ENCODE measurements at places on chromosomes 6 and 20. TPM values are rescaled to one million over a fixed set of nuclear protein-coding genes. Genes with fewer than 3 reads are reported as not detected.
A peak's percentile ranks its signal among the peaks of the same experiment; 100 is the strongest.

- no peaks in the 10 kb centered on the region for H3K36me3 ChIP-seq
- DNase-seq, result no peak
- H3K27me3 ChIP-seq, result no peaks in the 10 kb centered on the region
- no peaks in the 10 kb centered on the region for H3K4me1 ChIP-seq
- no peak overlapping the region for H3K4me3 ChIP-seq
Measured at GRCh38 chr20:2086980-2087377, 14.6 kb upstream of the STK35 start.

The CUTA gene
- total RNA-seq, result 223 TPM

DNA sequence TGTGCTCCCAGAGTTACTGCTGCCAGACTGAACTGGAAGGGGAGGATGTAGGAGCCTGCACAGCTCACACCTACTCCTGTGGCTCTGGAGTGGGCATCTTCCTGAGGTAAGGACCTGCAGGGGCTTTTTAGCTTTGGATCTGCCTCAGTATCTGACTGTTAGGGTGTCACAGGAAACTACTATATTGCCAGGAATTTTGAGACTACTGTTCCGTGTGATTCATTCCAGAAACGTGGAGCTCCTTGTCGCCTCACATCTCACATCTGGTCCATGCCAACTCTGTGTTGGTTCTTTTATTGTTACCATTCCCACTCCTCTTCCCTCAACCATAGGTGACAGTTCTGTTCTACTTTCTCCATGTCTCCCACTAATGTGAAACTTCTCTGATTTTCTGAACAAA is 34.1 kb downstream of the PRPH2 start:
- H3K27ac ChIP-seq, result no peak overlapping the region
- DNase-seq, result no peak
- peaks cover 64% of the 10 kb centered on the region for H3K36me3 ChIP-seq

DNA sequence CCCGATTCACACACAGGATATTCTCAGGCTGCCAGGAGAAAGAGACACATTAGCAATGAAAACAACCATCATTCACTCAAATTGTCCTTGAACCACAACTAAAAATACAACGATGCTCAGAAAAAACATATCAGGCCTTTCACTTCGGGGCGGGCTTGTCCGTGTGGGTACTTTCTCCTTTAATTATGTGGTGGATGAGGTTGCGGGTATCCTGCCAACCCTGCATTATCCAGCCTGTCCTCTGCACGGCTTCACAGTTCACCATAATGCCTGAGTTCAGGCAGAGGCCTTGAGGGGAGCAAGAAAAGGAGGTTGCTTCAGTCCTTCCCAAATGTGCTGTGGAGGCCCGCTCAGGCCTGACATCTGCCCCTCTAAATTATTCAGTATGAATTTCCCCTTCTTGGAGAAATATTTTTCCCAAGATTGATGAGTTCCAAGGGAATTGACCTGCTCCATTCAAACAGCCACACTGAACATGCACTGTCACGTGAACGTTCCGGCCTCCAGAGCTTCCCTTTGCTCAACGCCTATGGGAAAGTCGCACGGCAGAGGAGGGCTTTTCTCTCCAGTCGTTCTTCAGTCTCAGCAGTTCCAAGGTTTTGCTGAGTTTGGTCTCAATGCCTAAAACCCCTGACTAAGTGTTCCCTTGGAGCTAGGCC is 70.3 kb downstream of the MYLK4 start:
- DNase-seq, result no peak
- no peaks in the 10 kb centered on the region for H3K27me3 ChIP-seq
- H3K4me3 ChIP-seq, result no peak overlapping the region

DNA sequence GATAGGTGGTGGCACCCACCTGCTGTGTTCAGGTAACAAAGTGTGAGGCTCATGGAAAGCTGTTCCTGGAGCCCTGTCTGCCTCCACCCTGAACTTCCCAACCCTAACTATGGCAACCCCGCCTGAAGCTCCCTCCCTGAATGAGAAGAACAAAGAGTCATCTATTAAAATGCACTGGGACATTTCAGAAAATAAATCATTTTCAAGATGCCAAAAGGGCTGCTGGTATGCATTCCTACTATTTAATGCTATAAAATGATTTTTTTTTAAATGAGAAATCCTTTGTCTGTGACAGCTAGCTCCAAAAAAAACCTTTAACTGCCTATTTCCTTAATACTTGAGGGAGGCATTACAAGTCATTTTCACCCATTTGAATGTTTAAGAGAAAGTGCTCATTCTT is 84.3 kb upstream of the MRPS10 start:
- no peaks in the 10 kb centered on the region for H3K4me1 ChIP-seq
- peaks cover 19% of the 10 kb centered on the region for H3K36me3 ChIP-seq
- no peak overlapping the region for H3K27ac ChIP-seq
- DNase-seq, result no peak

- no peaks in the 10 kb centered on the region for H3K36me3 ChIP-seq
- H3K4me3 ChIP-seq, result no peak overlapping the region
- DNase-seq, result no peak
- H3K4me1 ChIP-seq, result peaks cover 16% of the 10 kb centered on the region
- no peak overlapping the region for H3K27ac ChIP-seq
Measured at GRCh38 chr20:50285376-50286173, 94.9 kb downstream of the CEBPB start.

The FERMT1 gene
- total RNA-seq, result 0.07 TPM

- H3K4me1 ChIP-seq, result no peaks in the 10 kb centered on the region
- H3K36me3 ChIP-seq, result no peaks in the 10 kb centered on the region
- H3K27ac ChIP-seq, result no peak overlapping the region
- no peak for DNase-seq
- no peak overlapping the region for H3K4me3 ChIP-seq
Measured at GRCh38 chr6:92701425-92702096, 717.8 kb downstream of the EPHA7 start.

DNA sequence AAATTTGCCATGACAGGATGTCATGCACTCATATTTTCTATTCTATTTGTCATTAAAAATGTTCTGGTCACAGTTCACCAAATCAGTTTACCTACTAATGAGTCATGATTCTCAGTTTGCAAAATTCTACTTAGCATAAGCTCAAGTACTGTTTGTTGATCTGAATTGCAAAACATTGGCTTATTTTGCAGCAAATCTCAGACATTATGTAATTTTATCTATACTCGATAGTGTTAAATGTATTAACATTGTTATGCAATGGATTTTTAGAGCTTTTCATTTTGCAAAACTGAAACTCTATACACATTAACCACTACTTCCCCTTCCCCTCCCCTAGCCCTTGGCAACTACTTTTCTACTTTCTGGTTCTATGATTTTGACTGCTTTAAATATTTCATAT is 213.8 kb upstream of the ZFP64 start:
- H3K4me3 ChIP-seq, result no peak overlapping the region
- H3K36me3 ChIP-seq, result no peaks in the 10 kb centered on the region
- H3K4me1 ChIP-seq, result no peaks in the 10 kb centered on the region
- H3K27me3 ChIP-seq, result no peaks in the 10 kb centered on the region

The BANF2 gene
- not detected for total RNA-seq

DNA sequence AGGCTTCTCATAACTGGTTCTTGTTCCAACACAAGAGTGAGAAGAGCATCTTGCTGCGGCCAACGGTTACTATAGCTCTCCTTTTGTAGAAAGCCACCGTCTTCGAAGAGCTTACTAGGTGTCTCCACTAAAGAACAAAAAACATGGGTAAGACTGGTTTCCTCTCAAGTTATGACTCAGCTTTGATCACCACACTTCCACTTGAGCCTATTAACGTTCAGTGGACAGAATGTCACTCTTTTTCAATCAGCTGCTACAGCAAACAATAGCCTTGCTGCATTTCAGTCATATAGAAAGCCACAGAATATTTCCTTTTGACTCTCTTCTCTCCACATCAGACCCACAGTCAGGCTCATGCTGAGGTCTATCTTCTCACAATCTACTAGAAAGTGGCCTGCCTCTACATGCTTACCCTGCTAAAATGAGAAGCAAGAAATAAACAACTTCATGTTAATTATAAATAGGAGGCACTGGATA is 243.5 kb upstream of the PREP start:
- no peak for DNase-seq
- no peaks in the 10 kb centered on the region for H3K27me3 ChIP-seq
- no peaks in the 10 kb centered on the region for H3K36me3 ChIP-seq
- H3K4me1 ChIP-seq, result no peaks in the 10 kb centered on the region

GRCh38 chr6:84773431-84774156 is 9.2 kb upstream of the TBX18 start:
- no peaks in the 10 kb centered on the region for H3K4me1 ChIP-seq
- no peaks in the 10 kb centered on the region for H3K27me3 ChIP-seq
- H3K27ac ChIP-seq, result no peak overlapping the region
- H3K36me3 ChIP-seq, result no peaks in the 10 kb centered on the region
- no peak for DNase-seq

The DEFB132 gene
- not detected for total RNA-seq

The CASP8AP2 gene
- 14.4 TPM for total RNA-seq

- H3K27ac ChIP-seq, result no peak overlapping the region
- no peaks in the 10 kb centered on the region for H3K27me3 ChIP-seq
- no peak for DNase-seq
- H3K4me3 ChIP-seq, result no peak overlapping the region
Measured at GRCh38 chr20:59645271-59645670, 40.9 kb downstream of the PHACTR3 start.

- no peaks in the 10 kb centered on the region for H3K36me3 ChIP-seq
- no peak for DNase-seq
- H3K27ac ChIP-seq, result no peak overlapping the region
- H3K4me1 ChIP-seq, result no peaks in the 10 kb centered on the region
Measured at GRCh38 chr6:168376811-168377483, 57.4 kb upstream of the DACT2 start.

DNA sequence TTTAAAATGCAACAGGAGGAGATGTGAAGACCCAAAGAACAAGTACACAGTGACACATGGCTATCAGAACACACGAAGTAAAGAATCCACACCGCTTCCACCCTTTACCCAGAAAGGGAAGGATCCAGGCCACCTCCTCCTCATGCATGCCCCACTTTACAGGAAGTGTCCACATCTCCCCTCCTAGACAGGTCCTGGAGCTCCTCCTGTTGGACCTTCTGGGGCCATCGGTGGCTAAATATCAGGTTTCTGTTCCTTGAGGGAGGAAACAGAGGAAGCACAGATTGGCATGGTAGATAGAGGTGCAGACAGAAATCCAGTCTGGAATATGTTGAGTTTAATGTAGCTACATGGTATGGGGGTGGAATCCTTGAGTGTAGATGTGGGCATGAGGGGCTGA is 10.9 kb downstream of the NINL start:
- H3K4me3 ChIP-seq, result no peak overlapping the region
- no peak overlapping the region for H3K27ac ChIP-seq
- H3K27me3 ChIP-seq, result no peaks in the 10 kb centered on the region
- H3K4me1 ChIP-seq, result no peaks in the 10 kb centered on the region
- DNase-seq, result peak; percentile 45

The GNMT gene
- total RNA-seq, result 0.76 TPM

The VWA7 gene
- 0.34 TPM for total RNA-seq

- H3K4me1 ChIP-seq, result no peaks in the 10 kb centered on the region
- peaks cover 54% of the 10 kb centered on the region for H3K36me3 ChIP-seq
- H3K27ac ChIP-seq, result no peak overlapping the region
Measured at GRCh38 chr6:87656857-87657256, 45.2 kb downstream of the AKIRIN2 start.

DNA sequence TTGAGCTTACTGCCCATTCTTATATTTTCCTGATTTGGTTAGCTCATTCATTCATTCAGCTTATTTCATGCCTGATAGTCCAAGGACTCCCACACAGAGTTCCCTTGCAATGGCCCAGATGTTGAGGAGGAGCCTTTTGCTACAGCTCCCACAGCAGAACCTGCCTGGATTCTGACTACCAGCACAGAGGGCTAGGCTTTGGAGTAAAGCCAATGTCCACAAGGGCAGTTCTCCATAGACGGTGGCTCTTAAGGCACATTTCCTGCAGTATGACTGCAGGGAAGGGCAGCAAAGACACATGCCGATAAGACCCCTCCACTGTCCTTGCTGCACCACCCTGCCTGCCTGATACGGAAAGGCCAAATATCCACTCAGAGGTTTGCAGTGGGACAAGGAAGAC is 112.3 kb upstream of the SYNDIG1 start:
- no peaks in the 10 kb centered on the region for H3K36me3 ChIP-seq
- DNase-seq, result no peak
- no peaks in the 10 kb centered on the region for H3K4me1 ChIP-seq
- no peak overlapping the region for H3K4me3 ChIP-seq

- no peak overlapping the region for H3K27ac ChIP-seq
- no peak for DNase-seq
Measured at GRCh38 chr6:163719028-163719742, 304.7 kb downstream of the QKI start.

- peak overlapping the region; percentile 84 for H3K4me3 ChIP-seq
- no peaks in the 10 kb centered on the region for H3K36me3 ChIP-seq
- DNase-seq, result no peak
- H3K4me1 ChIP-seq, result peaks cover 35% of the 10 kb centered on the region
- no peaks in the 10 kb centered on the region for H3K27me3 ChIP-seq
- peak overlapping the region; percentile 60 for H3K27ac ChIP-seq
Measured at GRCh38 chr6:158230967-158231550, 62.9 kb downstream of the GTF2H5 start.

DNA sequence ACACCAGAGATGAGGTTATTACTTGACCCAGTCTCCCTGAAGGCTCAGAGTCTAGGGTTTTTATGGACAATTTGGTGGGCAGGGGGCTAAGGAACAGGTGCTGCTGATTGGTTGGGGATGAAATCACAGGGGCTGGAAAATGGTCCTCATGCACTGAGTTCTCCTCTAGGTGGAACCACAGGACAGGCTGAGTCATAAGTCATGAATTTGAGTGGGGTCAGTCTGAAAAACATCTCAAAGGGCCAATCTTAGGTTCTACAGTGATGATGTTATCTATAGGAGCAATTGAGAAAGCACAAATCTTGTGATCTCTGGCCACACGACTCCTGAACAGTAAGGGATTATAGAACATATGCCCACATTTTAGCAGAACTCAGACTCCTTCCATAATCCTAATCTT is 5.9 kb upstream of the MRS2 start:
- H3K36me3 ChIP-seq, result no peaks in the 10 kb centered on the region
- peaks cover 25% of the 10 kb centered on the region for H3K4me1 ChIP-seq
- no peak overlapping the region for H3K27ac ChIP-seq
- DNase-seq, result no peak
- H3K4me3 ChIP-seq, result no peak overlapping the region

DNA sequence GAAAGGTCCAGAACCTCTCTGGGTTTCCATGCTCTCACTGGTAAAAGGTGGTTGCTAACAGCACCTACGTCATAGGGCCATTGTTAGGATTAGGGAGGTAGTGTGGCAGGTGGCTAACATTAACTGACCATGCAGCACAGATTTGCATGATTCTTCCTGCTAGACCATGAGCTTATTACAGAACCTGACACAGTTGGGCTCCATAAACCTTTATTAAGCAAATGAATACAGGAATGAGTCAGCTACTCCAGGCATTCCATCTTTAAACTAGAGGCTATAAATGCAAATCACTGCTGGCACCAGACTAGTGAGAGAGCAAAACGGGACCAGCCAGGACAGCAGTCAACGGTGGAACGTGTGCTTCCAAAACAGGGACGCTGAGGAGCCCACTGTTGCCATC is 440.1 kb downstream of the PTPRT start:
- H3K4me1 ChIP-seq, result peaks cover 53% of the 10 kb centered on the region
- peak; percentile 51 for DNase-seq
- no peak overlapping the region for H3K4me3 ChIP-seq
- H3K27ac ChIP-seq, result peak overlapping the region; percentile 44
- H3K36me3 ChIP-seq, result no peaks in the 10 kb centered on the region
